ENCODE measurements at places on chromosomes 5 and 9. TPM values are rescaled to one million over a fixed set of nuclear protein-coding genes. Genes with fewer than 3 reads are reported as not detected.

FOXD4L4 gene
- total RNA-seq, result not detected

ECM2 gene
- 39.1 TPM for total RNA-seq

TYRP1 gene
- not detected for total RNA-seq

SLIT3 gene
- 180 TPM for total RNA-seq

EXOSC3 gene
- total RNA-seq, result 35.0 TPM

AGXT2 gene
- not detected for total RNA-seq

KYAT1 gene
- total RNA-seq, result 3.2 TPM

PCDHGB3 gene
- total RNA-seq, result 3.2 TPM

KCNV2 gene
- not detected for total RNA-seq

HAVCR2 gene
- total RNA-seq, result 0.39 TPM

RNF208 gene
- total RNA-seq, result not detected

ISOC1 gene
- total RNA-seq, result 20.4 TPM

PHYHD1 gene
- total RNA-seq, result 33.5 TPM

SCGB3A2 gene
- not detected for total RNA-seq

STK32A gene
- total RNA-seq, result 5.0 TPM

MED10 gene
- 27.7 TPM for total RNA-seq

KCNT1 gene
- total RNA-seq, result not detected

TLX3 gene
- total RNA-seq, result not detected

PRDM9 gene
- not detected for total RNA-seq

PCDH12 gene
- total RNA-seq, result 2.5 TPM

HTR1A gene
- total RNA-seq, result not detected

RXRA gene
- 42.4 TPM for total RNA-seq

QRFP gene
- not detected for total RNA-seq

CAMLG gene
- total RNA-seq, result 50.2 TPM

TMEM252 gene
- total RNA-seq, result not detected

CBY3 gene
- total RNA-seq, result not detected

CWC27 gene
- total RNA-seq, result 9.2 TPM

PRUNE2 gene
- 12.7 TPM for total RNA-seq

PLAC8L1 gene
- not detected for total RNA-seq

FABP6 gene
- not detected for total RNA-seq

GRM6 gene
- total RNA-seq, result not detected

PCDHB4 gene
- 0.75 TPM for total RNA-seq

SEMA4D gene
- 0.10 TPM for total RNA-seq
